NK-92 treated with Interleukin-12 subunit alpha and Interleukin-12 subunit beta, amount 100 ng/mL, for 24 hours (cell line): ENCODE measurements at places on chromosomes 6 and 20.

GRCh38 chr6:144908004-144908403, 622.9 kb downstream of the UTRN start:
- DNase-seq, result no peak

GRCh38 chr20:61759286-61760065, 306.2 kb downstream of the TAF4 start:
- DNase-seq, result no peak

- DNase-seq, result no peak
Measured at GRCh38 chr6:161840380-161840779, 566.5 kb upstream of the AGPAT4 start.

DNA sequence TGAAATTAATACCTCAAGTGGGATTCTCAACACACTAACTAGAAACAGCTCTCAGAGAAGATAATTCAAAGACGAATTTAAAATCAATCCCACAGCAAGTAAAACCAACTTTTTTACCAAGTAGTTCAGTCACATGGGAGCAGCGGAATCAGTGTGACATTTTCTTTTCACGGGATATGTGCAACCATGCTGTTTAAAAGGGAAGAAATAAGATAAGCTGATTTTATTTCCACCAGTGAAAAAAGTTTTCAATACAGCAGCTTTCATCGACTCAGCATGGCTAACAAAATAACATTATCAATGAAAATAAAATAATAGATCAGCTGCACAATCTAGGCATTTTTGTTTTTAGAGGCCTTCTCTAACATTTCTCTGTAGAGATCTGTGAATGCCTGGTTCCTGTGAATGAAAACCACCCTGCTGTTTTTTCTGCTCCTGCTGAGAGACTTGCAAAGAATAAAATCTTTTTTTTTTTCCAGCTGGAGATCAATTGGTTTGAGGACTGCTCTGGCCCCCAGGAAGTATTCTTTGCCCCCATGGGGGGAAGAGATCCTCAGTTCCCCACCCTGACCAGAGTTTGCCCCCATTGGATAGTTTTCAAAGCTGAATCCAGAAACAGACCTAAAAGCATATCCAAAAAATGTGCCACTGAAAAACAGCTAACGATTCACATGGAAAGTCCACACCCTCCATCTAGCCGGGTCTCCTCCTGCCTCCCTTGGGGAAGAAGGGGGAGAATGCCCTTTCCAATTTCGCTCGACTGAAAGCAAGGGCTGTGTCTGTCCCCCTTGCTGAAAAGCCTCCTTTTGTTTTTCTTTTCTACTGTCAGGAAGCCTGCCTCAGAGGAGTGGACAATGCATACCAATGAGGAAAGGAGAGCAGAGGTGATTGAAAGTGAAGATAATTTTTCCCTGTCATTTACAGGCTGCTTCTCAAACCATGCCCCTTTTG, 317.6 kb downstream of the PRKN start:
- DNase-seq, result no peak

- DNase-seq, result no peak
Measured at GRCh38 chr20:17878069-17878911, 90.3 kb downstream of the SNX5 start.

GRCh38 chr6:95517568-95517967, 59.8 kb upstream of the MANEA start:
- no peak for DNase-seq

- no peak for DNase-seq
Measured at GRCh38 chr6:56999049-56999448, 44.1 kb downstream of the BEND6 start.

DNA sequence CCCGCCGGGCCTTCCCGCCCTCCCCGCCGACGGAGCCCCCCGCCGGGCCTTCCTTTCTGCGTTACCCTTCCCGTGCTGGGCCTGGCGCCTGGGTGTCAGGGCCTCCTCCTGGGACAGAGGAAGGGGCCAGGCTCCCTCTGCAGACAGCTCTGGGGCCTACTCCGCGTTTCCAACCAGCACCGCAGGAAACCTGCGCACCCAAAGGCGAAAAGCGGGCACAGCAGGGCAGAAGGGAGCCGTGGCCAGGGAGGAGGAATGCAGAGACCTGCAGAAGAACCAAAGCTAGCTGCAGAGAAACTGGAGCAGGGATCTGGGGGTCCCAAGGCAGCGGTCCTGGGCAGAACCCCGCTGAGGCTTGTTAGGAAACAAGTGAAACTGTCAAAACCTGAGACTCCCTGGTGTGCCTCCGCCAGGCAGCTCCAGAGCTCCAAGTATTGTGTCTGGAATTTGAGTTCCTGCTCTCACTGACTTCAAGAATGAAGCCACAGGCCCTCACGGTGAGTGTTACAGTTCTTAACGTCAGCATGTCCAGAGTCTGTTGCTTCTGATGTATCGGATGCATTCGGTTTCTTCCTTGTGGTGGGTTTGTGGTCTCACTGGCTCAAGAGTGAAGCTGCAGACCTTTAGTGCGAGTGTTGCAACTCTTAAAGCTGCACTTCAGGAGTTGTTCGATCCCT, 33.3 kb downstream of the IRF4 start:
- no peak for DNase-seq

- DNase-seq, result no peak
Measured at GRCh38 chr6:38146021-38146733, 326.6 kb downstream of the ZFAND3 start.

DNA sequence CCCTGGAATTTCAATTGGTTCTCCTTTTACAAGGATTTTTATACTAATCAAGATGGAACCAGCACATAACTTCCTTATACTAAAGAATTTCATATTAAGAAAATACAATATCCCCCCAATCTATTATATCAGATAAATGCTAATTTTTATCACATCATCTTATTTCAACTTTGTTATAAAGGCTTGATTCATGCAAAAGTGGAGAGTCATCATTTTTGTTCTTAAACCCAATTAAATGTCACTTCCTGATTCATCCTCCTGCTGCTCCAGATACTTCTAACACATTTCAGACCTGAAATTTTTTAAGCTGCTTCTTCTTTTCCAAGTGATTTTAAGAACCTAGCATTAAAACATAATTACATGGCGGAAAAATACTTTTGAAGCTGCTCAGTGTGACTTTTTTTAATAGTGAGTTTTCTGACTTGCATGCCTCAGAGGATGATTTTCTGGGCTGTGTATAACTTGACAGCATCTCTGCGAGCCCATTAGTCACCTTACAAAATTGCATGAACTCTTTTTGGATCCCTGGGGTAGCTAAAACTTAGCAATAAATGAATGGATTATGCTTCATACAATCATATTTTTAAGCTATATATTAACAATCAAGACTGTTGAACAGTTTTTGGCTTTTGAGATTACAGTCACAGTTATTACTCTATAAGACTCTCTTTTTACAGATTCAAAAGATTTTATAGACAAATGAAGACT, 134.1 kb downstream of the ELOVL4 start:
- DNase-seq, result no peak

GRCh38 chr6:14037402-14038277, 79.9 kb upstream of the CD83 start:
- no peak for DNase-seq

- no peak for DNase-seq
Measured at GRCh38 chr6:32151863-32152768, at the start of gene PRRT1. Gene PRRT1 (minus strand): TSS chr6:32151939. CDS start chr6:32151827, 112 bp downstream.

DNA sequence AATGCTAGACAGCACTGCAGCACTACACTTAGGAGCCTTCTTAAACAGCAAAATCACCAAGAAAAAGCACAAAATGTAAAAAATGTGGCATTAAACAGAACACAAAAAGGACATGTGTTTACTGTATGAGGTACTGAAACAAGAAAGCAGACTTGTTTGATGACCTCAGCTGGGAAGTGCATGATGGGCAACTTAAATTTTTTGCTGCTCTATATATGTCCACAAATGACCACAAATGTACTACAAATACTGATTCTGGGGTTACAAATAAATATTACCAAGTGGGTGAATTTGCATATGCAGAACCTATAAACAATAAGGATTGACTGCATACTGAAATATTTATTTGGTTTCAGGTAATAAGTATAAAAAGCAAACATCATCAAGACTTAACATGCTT, 13.1 kb downstream of the RAB23 start:
- no peak for DNase-seq

DNA sequence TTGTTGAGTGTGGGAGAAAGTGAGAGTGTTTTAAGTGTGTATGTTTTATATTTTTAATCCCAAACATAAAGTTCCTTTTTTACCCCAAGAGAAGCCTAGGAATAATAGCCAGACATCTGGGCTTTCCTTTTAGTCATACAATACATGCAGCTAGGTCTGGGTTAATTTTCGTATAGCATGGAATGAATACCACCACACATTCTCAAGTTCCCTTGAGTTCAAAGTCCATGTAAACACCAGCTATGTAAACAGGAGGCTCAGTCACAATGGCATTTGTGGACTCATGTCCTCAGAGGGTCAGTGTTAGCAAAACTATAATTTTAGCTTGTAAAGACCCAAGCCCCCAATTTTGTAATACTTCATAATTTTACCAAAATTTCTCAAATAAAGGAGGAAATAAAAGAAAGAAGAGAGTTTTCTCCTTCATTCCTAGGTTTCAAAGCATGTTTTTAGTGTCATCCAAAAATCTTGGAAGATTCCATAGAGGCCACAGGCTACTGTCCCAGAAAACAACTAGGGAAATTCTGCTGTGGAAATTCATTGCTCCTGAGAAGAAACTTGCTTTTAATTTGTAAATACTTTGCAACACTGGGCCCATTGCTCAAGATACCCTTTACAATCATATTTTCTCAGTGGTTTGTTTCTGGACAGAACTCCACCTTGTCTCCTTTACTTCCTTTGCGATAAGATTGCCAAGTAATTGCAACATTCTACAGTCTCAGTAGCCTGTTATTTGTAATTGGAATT, 671.2 kb downstream of the COL12A1 start:
- DNase-seq, result no peak

DNA sequence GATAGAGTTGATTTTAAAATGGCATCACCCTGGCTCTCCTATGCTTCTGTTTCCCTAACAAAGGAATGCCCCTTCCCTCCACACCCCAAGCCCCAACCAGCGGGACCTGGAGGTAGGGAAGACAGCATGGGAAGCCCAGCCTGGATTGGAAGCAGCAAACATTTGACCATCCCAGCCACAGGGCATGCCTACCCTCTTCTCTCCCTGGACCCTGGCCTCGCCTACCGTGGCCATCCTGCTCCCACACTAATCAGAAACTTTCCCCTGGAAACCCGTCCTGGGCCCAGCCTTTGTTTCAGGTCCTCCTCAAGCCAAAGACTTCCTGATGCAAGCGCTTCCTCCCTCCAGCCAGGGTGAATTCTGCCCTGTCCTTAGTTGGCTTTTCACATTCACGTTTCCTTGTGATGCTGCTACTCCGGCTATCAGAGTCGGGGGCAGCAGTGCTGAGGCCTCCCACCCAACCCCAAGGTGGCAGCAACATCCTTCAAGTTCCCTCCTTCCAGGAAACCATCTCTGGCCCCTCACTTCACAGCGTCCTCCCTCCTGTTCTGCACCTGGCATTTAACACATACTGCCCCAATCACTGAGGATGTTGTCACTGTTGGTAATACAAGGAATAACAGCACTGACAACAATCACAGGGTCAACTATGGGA, 18.2 kb upstream of the ANGPT4 start:
- DNase-seq, result no peak

GRCh38 chr20:63842258-63842657, 11.2 kb upstream of the ZBTB46 start:
- no peak for DNase-seq

DNA sequence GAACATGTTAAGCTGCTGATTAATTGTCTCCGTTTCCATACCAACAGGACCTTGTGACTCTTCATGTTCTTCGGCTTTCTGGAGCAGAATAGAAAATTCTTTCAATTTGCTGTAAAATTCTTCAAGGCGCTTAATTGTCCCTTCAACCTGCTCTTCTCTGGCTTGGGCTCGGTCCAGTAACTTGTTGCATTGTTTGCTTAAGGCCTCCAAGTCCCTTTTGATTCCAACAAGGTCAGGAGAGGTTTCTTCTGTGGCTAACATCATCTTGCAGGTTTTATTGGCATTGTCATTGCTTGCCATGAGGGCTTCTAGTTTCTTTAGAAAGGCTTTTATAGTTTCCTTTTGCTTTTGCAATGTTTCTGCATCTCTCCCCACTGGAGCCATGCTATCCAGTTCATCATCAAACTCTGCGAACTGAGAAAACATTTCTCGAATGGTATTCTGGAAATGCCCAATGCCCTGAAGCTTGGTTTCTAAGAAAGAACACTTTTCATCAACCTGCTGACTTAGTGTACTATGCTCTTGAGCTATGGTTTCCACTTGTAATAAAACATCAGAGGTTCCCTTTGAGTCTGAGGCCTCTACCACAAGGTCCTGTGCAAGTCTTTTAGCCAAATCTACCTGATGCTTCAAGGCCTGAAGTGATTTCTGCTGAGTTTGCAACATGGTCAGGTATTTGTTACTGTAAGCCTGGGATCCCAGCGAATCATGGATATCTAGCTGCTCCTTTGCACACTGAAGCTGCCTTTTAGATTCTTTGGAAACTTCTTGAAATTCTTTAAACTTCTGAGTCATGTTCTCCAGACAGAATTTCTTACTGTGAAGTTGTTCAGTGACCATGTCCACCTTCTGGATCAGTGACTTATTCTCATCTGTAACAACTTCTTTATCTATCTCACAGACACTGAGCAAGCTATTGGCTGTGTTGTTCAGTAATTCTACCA, 90.2 kb downstream of the DST start:
- no peak for DNase-seq

GRCh38 chr6:166806962-166807757, 149.2 kb downstream of the RNASET2 start:
- DNase-seq, result no peak

GRCh38 chr6:11683871-11684270, 94.7 kb downstream of the ADTRP start:
- no peak for DNase-seq

GRCh38 chr6:15287670-15288375, 42.0 kb downstream of the JARID2 start:
- DNase-seq, result no peak

DNA sequence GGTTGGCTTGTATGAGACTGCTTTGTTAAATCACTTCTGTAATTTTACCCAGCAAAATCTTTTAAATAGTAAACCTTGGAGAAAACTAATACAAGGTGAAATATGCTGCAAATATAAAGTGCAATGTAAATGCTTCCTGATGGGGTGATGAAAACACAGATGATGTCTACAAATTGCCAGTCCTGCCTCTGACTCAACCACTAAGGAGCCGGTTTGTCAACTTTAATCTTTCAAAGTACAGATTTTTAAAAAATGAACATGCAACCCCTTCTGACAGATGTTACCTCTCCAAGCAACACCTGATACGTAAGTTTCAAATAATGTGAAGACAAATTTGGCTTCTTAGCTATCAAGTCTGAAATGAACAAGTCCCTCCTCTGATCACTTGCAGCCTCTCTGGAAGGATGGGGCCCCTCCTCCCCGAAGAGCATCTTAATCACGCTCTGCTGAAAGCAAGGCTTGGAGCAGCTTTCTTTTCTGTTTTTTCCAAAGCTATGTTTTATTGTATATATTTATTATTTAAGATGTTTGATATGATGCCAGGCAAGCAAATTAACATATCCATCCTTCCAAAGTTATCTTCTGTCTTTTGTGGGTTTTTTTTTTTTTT, 196.0 kb downstream of the MYLK4 start:
- no peak for DNase-seq

GRCh38 chr20:63930971-63931553, 25.2 kb downstream of the UCKL1 start:
- DNase-seq, result no peak

- DNase-seq, result no peak
Measured at GRCh38 chr6:33698494-33698893, 13.0 kb downstream of the UQCC2 start.

- no peak for DNase-seq
Measured at GRCh38 chr6:40268166-40268565, 319.0 kb downstream of the LRFN2 start.
